ENCODE measurements at places on chromosomes 5 and 9.

GRCh38 chr9:35844628-35845270 is 15.7 kb downstream of the TMEM8B start:
- no peak for DNase-seq

GRCh38 chr9:87751423-87751822 is 25.5 kb downstream of the CTSL start:
- no peak for DNase-seq

DNA sequence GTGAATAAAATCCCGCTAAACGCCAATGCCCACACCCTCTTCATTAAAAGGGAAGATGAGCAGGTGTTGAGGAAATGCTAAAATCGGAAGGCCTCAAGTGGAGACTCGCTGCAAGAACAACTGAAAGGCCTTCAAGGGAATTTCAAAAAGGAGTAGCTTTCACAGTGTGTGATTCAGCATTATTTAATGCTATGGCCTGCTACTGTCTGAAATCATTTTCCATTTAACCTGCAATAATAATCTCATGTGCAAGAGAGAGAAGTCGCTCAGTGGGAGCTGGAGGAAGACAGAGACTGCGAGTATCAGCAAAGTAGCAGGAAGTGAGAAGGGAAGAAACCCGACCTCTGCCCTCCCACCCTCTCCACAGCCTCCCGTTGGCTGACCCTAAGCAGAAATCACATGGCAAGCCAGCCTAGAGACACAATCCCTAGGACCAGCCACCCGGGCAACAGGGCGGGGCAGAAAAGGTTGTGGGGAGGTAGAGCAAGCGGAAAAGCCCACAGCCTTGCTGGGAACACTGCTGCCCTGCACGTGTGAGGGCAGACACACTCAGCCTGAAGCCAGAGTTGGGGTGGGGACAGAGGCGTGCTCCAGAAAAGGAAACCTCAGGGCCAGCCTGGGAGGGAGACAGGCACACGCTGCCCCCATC is 39.9 kb upstream of the CTSL start:
- no peak for DNase-seq

- DNase-seq, result no peak
Measured at GRCh38 chr5:178131446-178131996, 707 bp downstream of the RMND5B start.

GRCh38 chr9:121717141-121717991 is 65.9 kb downstream of the DAB2IP start:
- DNase-seq, result no peak

DNA sequence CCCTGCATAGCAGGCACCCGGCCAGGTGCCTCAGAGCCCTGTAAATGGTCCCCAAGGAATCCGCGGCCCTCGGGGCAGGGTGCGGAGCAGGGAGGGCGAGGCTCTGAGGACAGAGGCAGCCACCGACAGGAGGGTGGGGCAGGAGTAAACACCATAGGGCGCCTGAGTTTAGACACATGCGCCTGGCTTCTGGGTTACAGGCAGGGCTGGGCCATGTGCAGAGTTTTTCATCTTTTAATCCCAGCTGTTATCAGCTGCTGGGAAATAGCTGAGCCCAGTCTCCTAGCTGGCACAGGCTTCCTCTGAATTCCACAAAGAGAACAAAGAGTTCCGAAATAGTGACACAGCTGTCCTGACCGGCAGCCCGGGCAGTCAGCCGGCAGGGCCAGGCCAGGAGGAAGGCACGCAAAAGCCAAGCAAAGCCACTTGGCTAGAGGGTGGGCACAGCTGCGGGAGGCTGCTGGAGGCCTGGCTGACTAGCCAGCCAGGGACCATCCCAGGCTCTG is 98.9 kb upstream of the PHYKPL start:
- DNase-seq, result no peak

- DNase-seq, result no peak
Measured at GRCh38 chr5:134995850-134996402, 28.2 kb downstream of the CATSPER3 start.

DNA sequence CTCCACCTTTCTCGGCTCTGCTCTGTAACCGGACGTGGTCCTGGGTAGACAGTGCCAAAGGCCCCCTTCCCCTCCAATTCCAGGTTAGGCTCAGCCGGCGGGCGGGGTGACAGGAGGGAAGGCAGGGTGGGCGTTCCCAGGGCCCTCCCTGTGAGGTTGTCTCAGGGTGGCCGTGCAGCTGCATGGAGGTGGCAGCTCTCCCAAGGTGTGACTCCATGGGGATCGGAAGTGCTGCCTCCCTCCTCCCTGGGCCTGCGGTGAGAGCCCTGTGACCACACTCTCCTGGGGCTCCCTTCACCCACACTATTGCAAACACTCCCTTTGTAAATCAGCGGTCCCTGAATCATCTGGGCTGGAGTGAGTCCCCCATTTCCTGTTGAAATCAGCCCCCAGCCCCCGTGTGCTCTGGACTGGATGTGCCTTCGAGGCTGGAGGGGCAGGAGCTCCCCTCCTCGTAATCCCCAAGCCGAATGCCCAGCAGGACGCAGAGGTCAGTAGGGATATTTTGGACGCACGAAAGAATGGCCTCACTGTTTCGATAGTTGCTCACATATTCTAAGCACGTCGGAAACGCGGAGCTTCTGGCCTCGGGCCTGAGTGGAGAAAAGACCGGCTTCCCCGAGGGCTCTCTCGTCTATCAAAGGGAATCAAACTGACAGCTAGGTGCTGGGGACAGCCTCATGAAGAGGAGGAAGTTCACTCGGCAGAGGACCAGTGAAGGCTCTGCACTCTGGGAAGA is 107.6 kb upstream of the COL5A1 start:
- no peak for DNase-seq

- no peak for DNase-seq
Measured at GRCh38 chr5:3309538-3309937, 286.1 kb upstream of the IRX1 start.

- no peak for DNase-seq
Measured at GRCh38 chr5:37211661-37212060, 37.5 kb downstream of the CPLANE1 start.

DNA sequence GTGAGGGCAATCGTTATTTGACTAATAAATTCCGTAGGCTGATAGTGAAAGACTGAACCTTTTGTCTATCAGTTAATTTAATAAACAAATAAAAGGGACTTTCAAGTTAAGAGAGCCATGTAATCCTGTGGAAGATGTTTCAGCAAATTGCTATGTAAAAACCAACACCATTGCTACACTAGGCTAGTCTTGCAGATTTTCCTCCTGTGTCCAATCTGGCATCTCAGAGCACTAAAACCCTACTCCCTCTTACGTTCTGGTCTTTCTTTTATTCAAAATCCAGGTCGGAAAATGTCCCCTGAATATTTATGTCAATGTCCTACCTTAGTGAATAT is 478.8 kb upstream of the TNC start:
- DNase-seq, result no peak

- peak; percentile 75 for DNase-seq
Measured at GRCh38 chr9:93159601-93160471, 24.1 kb upstream of the WNK2 start.

DNA sequence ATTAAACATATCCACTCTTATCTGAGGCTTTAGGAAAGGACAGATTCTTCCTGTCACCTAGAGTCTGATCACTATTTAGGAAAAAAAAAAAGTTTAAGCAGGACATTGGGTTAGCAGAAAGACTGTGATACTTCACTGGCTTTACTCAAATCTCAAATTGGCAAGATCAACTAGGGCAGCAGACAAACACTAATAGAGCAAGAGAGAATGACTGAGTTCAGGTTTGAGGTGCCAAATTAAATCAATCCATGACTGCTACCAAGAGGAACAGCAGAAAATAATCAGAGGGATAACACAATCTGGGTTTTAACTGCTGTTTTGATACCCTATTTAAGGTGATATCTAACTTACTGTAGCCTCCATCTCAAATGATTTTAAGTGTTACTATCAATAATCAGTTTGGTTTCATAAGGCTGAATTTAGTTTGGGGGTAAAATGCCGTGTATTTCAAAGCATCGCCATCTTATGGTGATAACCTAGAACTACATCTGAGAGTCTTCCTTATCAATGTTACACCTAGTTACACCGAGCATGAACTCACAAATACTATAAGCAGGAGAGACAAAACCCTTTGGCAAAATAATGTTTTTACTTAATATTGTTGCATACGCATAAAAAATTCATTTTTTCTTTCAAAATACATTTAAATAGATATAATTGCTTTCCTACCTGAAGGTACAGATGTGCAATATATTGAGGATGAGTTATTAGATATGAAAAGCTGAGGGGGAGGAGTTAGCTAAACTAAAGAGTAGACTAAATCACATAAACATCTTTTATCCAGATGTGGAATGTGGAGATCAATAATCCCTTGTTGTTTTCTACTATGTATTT is 286.4 kb upstream of the CDH12 start:
- DNase-seq, result no peak

- DNase-seq, result no peak
Measured at GRCh38 chr5:97606531-97606930, 423.5 kb upstream of the RIOK2 start.

DNA sequence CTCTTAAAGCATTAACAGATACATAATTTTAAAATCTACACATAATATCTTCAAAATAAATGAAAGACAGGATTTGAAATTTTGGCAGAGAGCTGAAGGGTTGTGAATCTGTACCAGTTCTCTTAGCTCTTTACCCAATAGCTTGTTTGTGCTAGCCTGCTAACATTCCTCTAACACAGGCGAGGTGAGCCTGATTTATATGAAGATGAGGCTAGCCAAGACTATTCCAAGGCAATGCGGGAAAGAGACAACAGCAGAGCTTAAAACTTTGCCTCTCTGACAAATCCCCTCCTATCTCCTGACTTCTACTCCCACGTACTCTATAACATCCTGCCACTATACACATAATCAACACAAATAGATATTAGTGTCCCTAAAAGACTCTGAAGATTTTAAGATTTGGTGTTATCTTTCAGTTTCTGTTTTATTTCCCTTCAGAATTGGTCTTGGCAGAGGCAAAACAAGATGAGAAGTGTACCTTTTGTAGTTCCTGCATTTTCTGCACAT is 745.6 kb upstream of the ZNF608 start:
- no peak for DNase-seq

- DNase-seq, result no peak
Measured at GRCh38 chr5:116451066-116451465, 123.6 kb downstream of the SEMA6A start.

GRCh38 chr5:155651-156410 is 35.5 kb upstream of the LRRC14B start:
- no peak for DNase-seq

- DNase-seq, result no peak
Measured at GRCh38 chr5:111922344-111922743, 165.3 kb upstream of the NREP start.

DNA sequence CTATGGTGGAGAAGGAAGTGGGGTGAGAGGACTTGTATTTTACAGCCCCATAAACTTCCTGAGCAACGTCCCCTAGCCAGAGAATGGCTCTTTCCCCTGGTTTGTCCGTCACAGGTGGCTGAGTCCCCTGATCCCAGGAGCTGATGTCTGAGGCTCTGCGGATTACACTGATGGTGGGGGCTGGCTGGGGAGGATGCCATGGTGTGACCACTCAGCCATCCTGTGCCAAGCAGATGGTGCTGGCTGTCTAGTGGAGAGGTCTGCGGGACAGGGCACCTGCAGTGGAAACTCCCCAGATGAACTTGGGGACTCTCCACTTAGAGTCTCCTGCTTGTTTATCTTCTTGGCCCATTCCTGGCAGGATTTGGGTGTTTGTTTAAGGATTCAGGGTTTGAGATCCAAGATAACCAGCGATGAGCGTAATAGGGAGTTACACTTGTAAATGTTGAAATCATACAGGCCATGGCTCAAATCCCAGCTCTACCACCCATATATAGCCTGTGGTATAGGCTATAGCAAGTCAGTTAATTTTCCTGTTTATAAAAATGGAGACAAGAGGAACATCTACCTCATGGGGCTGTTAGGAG is 4.7 kb upstream of the PTGS1 start:
- no peak for DNase-seq

GRCh38 chr9:17993024-17993423 is 414.2 kb downstream of the SH3GL2 start:
- no peak for DNase-seq

DNA sequence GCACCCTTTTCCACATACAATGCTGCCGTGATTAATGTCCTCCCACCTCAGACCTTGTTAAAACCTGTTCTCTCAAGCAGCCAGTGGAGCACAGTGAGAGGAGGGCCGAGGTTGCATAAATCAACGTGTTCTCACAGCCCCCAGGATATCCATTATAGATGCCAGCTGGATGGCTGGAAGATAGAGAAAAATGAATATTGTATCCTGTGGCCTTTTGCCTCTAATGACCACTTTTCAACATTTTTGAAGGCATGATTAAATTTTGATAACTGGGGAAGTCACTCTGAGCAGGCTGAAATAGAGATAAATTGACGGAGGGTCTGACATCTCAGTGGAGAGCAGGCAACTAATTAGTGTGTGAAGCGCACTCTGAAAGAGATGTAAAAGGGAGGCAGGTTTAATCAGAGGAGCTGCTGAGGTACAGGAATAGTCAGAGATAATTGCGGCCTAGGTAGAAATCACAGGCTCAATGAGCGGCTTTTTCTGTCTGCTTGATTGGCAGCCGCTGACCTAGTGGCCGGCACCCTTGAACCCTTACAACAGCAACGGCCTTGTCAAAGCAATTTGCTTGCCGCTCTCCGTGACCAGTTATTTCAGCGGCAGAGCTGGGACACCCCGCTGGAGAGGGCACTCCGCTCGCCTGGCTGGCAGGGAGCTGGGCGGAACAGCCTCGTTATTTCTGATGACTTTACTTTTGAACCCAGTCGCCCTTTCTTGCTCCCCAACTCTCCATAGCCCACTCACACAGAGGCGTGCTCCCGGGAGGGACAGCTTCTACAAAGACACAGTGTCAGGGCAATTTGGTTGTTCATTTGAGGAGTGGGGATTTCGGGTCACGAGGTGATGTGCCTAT is 560.7 kb downstream of the PSAT1 start:
- no peak for DNase-seq

GRCh38 chr5:112635276-112635675 is 102.4 kb upstream of the APC start:
- DNase-seq, result no peak

All from stimulated activated CD4-positive, alpha-beta T cell treated with anti-CD3 and anti-CD28 coated beads, Interleukin-4, amount 100 ng/mL, for 1 hour (primary cell).